ENCODE measurements at places on chromosomes 12 and 14.
A peak's percentile ranks its signal among the peaks of the same experiment; 100 is the strongest.

DNA sequence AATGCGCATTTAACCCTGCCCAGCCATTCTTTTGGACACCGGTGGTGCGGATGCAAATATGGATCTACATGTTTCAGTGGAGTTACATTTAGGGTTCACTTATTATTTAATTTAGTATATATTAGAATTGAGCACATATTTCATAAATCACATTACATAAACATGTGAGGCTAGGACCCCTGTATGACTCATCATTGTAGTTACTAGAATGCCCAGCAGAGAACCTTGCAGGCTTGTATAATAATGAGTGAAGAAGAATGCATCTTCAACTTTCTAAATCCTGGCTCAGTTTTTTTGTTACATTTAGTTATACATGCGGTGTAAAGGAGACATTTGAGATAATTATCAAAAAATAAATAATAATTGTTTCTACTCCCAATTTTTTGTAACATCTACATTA, 369.0 kb downstream of the ATP23 start:
- no peak for DNase-seq

GRCh38 chr12:9604287-9604686, 3.4 kb downstream of the KLRB1 start:
- DNase-seq, result no peak

- no peak for DNase-seq
Measured at GRCh38 chr14:47746986-47747385, 71.6 kb upstream of the MDGA2 start.

DNA sequence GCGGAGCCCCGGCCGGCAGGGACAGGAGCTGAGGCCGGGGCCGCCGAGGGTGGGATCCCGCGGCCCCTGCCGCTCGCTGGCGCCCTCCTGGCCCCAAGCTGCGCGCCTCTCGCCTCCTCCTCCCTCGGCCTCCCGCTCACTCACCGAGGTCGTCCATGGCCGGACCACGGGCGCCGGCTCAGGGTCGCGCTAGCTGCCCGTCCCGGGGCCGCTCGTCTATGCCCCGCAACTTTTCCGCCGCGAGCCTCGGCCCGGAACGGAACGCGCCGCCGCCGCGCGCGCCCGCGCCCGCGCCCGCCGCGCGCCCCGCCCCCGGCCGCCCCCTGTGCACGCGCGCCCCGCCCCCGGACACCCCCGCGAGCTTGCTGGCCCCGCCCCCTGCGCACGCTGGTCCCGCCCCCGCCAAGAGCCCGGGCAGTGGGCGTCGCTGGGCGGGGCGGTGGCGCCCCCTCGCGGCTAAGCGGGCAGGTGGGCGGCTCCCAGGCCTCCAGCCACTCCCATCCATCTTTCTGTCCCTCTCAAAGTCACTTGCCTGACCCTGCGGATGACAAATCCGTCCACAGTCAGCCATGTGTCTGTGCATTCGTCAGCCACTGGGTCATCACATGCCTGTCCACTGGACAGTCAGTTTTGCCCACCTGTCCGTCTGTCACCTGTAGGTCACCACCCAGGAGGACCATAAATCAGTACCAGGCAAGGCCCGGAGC, at the start of gene PXN:
Gene PXN (minus strand): TSS at position 258 of the 707 bp plus-strand sequence. CDS start 101 bp downstream, at position 157.
- peak; percentile 91 for DNase-seq

DNA sequence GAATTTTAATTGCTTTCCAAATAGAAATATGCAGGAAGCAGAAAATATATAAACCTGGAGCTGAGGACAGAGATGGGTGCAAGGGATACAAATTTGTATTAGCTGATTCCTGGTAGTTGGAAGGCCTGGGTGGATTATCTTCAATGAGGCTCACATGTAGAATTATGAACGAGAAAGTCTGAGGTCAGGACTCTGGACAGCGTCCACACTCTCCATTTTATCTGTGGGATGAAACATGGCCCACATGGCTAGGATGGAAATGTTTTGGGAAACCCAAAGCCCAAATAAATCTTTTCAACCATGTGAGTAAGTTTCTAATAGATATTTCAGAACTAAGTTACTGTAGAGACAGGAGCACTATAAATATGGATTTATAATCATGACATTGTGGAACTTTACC, 256.1 kb downstream of the APAF1 start:
- DNase-seq, result no peak

DNA sequence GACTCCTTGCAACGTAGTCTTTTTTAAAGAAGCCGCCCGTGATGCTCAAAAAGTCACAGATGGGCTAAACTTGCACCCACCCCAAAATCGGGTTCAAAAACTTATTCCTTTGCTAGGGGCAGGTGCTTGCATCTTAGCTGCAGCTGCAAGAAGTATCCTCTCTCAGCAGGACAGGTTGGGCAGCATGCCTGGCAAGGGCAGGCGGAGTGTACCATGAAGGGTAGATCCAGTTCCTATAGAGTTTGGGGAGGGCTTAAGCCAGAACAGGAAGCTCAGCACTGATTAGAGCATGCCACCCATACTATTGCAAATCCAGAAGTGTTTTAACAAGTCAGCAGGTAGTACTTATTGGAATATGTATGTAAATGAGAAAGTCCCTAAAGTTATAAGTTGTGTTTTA, 48.7 kb downstream of the CPM start:
- no peak for DNase-seq

DNA sequence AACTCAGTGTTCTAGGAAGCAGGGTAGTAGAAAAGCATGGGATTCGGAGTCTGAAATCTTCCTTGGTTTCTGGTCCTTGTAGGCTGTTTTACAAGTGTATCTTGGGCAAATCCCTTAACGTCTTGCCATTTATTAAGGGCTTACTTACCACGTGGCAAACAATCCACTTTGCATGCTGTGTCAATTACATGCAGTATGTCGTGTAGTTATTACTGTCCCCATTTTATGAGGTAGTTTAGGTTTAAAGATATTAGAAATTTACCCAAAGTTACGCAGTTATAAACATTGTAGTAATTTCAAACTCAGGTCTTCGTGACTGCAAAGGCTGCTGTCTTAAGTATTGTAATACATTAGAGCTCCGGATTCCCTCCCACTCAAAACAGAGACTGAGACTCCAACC, 1.5 kb upstream of the NOVA1 start:
- DNase-seq, result no peak

DNA sequence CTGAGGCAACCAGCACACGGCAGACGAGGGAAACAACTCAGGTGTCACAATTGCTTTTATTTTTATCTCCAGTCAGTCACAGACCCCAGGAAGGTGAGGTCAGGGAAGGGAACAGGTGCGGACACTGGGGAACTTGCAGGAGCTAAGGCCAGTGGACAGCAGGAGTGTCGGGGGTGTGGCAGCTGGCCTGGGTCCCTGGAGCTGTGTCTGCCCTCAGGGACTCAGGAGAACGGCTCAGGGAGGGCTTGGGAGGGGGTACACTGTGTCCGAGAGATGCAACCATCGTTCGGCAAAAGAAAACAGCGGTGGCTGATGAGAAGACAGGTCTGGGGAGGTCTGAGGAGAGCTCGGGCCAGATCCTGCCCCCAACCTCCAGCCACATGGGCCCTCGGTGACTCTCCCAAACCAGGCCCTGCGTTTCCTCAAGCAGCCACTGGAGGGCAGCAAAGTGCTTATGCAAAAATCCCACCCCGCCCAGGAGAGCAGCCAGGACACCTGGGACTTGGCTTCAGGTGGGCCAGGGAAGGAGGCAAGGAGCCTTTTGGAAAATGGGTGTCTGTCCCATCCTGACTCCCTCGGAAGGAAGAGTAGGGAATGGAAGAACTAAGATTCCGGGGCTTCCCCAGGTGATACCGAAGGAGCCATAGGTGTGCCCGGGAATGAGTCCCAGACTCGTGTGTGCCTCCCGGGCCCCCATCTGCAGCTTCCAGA, 24.1 kb upstream of the BCDIN3D start:
- peak; percentile 84 for DNase-seq

DNA sequence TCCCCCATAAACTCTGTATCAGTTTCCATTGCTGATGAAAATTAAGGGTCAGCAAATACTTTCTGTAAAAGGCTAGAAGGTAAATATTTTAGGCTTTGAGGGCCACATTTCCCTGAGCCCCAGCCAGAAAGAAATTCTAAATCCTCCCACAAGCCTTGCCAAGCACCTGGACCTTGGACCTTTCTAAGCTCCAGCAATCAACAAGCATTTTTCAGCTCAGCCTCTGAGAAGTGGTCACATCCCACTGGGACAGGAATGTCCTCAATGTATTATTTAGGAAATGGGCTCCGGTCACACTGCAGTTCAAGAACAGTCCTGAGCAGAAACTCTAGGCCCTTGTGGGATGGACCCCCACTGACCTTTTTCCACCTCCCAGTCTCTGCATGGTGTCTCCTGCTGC, 55.9 kb downstream of the WSCD2 start:
- DNase-seq, result no peak

- no peak for DNase-seq
Measured at GRCh38 chr12:66598608-66599007, 80.3 kb downstream of the GRIP1 start.

DNA sequence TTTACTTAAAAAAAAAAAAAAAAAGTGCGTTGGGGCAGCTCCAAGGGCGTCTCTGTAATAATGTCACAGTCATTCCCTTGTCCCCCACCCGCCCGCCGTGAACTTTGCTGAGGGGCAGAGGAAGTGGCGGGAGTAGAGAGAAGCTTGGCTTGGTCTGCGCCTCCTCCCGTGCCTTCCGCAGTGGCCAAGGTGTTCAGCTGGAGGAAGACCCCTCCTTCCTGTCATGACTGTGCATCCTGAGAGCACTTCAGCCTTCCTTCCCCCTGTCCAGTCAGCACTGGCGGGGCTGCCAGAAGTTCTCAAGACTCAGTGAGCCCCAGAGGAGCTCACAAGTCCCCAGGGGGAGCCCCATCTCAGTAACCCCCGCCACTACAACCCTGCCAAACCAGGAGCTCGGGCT, 32.2 kb downstream of the AACS start:
- no peak for DNase-seq

DNA sequence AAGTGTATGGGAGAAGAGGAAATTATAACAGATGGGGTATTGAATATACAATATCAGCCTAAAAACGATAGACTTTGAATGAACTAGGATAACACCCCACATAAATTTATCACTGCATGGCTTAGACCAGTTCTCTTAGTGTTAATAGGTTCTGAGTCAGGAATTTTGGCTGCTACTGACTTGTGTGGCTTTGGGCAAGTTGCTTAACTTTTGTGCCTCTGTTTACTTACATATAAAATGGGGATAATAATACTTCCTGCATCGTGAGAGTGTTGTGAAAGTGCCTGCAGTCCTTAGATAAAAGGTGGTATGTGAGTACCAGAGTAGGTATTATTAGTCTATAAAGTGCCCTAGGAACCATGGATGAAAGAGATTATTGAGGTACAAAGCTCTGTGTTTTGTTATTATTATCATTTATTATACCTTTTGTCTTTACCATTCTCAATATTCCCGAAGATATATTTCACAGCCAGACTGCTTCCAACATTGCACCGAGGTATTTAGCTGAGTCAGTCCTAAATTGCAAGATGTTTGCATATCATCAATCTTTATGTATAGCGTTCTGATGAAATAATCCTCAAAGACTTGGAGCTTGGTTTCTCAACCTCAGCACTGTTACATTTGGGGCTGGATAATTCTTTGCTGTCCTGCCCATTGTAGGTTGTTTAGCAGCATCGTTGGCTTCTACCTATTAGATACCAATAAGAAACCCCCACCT, 2.3 kb upstream of the PAWR start:
- no peak for DNase-seq

GRCh38 chr12:122054842-122055520, 23.6 kb upstream of the MLXIP start:
- DNase-seq, result no peak

DNA sequence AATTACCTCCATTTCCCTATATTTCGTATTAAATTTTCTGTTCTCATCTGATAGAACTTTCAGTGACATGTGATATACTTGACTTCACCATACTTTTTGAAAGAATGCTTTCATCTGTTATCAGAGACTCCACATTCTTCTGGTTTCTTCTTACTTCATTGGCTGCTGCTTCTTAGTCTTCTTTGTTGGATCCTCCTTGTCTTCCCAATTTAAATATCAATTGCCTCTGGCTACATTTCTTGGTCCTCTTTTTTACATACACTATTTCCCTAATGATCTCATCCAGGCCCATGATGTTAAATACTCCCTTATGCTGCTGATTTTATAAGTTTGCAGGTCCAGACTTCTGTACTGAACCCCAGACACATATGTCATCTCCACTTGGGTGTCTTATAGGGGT, 22.0 kb downstream of the OR5AU1 start:
- DNase-seq, result no peak

Data from suprapubic skin (tissue), 4 donors.